Head of caudate nucleus (tissue), 42 donors: ENCODE measurements at places on chromosomes 1 and 21.

DNA sequence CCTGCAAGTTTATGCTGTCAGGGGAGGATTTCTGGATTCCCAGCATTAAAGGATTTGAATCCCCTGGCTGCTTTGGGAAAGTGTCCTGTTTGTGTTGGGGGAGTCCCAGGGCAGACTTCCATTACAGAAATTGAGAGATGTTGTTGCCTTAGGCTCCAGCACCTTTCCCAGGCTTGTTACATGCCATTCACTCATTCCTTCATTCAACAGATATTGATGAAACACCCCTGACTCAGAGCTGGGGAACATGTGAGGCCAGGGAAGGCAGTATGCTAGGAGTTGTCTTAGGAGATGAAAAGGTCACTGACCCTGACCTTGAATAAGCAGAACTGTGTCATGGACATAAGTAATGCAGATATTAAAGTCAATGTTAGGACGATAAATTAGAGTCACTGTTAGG is 161.7 kb downstream of the NTMT2 start:
- no peak for DNase-seq

DNA sequence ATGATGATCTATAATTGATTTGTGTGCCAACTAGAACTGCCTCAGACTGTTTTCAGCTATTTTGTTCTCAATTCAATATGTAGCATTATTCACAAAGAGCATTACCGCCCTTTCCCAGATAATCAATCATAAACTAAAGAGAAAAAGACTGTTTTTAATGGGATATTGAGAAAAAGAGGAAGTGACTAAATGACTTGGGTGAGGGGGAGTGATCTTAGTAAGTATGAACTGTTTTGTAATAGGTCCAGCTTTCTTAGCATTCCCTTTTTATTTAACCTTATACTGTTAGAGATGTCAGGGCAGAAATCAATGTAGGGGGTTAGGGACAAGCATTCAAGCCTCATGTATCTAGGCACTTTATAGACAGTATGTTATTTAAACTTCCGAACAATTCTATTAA is 157.8 kb upstream of the DPYD start:
- DNase-seq: no peak

DNA sequence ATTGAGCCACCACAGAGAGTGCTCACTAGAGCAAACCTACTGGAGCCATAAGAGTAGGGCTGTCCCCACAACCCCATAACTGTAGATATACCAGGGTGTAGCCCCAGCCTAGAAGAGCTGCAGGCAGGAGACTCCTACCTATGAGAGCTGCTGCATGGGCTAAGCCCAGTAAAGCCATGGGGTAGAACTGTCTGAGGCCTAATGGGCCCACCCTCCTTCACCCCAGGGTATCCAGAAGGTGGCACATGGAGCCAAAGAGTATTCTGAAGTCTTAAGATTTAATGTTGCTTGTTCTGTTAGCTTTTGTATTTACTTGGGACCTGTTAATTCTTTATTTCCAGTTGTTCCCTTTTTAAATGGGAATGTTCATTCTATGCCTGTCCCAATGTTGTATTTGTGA is 1193.7 kb upstream of the ADGRL2 start:
- no peak for DNase-seq

DNA sequence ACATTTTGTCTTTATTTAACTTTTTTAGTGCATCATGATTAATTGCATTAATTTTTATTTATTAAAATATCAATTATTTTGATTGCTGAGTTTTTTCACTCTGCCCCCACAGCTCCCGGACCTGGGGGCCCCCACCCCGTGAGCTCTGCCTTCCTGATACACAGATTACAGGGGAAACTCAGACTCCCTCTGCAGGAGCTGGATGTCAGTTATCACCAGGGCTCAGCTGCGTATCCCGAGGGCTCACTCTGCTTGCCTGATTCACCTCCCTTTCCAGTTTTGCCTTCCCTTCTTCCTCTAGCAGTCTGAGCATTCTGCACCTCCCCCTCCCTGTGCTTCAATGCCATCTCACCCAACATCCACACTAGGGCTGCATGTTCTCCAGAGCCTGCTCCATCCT is 98.2 kb downstream of the ATP1A1 start:
- no peak for DNase-seq

DNA sequence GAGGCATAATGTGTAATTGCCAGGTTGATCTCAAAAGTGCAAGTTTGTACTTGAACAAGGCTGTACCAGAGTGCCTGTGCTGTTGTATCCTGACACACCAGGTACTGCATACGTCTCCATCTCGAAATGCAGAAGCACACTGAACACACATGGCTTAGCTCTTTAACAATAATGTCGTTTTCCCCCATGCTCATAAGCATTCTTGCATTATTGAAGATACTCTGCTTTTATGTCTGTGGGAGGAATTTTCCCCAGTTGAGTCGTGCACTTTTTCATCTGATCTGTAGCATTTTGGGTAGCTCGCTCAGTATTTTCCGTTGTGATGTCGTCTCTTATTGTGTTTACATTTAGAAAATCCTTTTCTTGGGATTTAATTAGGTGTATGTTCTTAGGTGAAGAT is 98.7 kb downstream of the PCBP3 start:
- no peak for DNase-seq

DNA sequence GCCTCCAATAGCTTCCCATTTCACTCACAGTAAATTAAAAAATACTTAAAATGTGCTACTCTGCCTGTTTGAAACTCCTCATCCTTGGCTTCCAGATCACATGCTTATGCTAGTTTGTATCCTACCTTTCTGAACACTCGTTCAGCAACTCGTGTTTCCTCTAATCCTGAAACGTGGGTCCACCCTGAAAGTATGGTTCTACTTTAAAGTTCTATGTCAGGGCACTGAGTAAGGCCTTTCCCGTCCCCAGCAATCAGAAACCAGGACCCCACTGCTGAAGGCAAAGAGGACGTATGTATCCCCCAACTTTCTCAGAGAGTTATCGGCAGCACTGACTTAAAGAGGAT is 419 bp upstream of the TSEN15 start:
- no peak for DNase-seq

DNA sequence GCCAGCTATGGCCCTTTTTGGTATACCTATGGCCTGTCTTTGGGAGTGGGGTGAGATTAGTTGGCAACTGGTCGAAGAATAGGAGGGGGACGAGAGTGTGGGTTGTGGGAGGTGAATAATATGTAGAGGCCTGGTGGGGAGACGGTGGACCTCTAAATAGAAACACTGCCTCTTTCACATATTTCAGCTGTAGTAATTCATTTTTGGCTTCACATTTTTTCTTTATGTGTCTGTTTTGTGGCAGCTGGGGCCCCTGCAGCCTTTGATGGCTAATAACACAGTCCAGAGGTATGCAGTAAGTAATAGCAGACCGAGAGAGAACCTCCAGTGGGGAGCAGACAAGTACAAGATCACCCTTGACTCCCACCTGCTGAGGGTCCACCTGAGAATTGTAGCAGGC is 75.9 kb downstream of the HLX start:
- no peak for DNase-seq

DNA sequence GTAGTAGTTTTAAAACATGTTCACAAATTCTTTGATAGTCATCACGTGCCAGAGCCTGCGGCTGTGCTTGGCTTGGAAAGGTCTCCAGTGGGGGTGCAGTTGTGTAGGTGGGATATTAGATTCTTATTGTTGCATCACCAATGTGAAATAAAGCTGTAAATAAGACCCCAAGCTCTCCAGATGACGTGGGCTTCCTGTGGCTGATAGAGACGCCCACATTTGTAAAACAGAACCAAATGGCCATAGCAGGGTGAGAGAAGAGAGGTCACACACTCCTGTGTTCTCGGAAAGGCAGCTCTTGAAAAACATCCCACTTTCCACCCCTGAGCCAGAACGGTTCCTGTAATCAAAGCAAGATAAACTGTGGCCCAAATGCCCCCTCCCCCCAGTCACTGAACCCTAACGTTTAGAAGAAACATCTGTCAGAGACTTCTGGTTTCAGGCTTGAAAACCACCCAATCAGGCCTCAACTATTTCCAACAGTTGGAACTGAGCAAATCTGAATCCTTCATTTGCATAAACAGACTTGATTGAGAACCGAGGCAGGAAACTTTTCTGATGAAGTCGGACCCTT is 6.6 kb upstream of the NTPCR start:
- no peak for DNase-seq

- no peak for DNase-seq
Measured at GRCh38 chr1:12326986-12327385, 97.2 kb downstream of the VPS13D start.

- DNase-seq: no peak
Measured at GRCh38 chr21:24840287-24840686, 767.0 kb downstream of the MRPL39 start.

DNA sequence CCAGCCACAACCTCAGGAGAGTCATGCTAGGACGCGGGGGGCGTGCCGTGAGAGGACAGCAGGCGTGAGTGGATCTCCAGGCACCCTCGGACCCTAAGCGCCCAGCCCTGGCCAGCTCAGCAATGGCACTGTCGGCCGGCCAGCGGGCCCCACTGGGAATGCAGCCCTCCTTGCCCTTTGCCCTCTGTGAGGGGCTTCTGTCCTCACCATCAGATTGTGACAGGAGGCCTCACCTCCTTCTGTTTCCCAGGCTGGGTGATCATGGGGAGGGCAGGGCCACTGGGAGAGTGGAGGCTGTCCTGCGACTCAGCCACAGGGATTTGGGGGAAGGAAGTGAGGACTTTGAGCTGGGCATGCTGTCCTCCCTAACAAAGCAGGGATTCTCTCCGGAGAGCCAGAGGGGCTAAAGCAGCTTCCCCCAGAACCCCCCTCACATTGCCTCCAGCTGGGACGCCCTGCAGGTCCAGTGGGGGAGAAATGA is 6.6 kb upstream of the LRRC3 start:
- DNase-seq: no peak

DNA sequence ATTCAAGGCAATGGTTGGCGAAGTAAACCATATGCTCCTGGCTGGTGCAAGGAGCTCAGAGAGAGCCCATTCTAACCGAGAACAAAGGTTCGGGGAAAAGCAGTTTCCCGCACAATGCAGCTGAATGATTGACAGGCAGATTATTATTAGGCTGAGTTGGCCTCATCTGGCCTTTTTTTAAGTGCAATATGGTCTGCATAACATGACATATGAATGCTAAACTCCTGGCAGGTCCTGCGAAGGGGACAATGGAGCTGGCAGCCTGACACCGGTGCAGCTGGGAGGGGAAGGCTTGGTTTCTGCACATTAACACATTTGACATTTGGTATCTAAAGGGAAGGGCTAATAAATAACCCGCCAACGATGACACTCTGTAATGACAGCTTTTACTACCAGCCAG is 92.0 kb downstream of the MIS18A start:
- no peak for DNase-seq

DNA sequence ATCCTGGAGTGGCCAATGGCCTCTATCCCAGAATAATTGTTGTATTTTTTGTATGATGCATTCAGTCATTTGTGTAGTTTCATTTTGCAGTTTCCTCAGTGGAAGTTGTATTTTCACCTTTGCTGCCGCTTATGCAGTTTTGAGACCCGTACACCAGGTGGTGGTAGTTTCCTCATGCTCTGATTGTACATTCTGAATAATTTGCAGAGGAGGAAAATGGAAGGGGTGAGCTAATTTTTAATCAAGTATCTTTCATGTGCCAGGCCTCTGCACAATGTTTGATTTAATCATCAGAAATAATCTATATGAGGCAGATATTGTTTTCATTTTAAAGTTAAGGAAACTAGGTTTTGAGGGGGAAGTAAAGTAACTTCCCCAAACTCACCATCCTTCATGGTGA is 29.5 kb downstream of the HLX start:
- DNase-seq: no peak

DNA sequence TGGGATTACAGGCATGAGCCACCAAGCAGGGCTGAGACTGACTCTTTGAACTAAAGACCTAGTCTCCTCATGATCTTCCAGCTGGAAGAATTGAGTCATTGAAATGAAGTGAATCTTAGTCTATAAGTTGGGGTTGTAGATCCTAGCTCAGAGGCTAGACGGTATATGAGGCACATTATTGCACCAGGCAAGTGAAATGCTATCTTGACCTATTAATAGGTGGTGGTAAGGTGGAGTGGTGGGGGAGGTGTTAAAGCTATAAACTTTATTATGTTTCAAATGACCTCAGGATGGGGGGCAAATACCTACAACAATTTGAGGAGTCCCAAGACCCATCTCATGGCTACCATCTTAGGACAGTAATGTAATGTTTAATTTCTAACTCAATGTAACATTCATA is 36.8 kb upstream of the SLC16A1 start:
- no peak for DNase-seq

- no peak for DNase-seq
Measured at GRCh38 chr1:22830757-22831340, 120.2 kb downstream of the EPHB2 start.

GRCh38 chr1:172140591-172140990 is 279.9 kb upstream of the C1orf105 start:
- DNase-seq: no peak

DNA sequence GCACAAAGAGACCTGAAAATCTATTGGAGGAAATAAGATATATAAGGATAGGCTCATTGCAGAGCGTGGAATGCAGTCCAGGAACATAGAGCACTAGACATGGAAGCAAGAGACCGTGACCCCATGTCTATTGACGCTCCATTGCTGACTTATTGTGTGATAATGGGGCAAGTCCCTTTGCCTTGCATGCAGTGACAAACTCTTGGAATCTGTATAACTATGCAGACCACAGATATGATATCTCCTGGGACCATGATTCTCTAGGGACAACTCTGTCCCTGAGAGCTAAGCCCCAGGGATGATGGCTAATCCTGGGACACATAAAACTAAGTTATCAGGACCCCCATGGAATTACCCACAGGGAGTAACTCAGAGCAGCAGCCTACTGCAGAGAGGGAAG is 73.1 kb upstream of the PRDX6 start:
- no peak for DNase-seq

GRCh38 chr1:212212906-212213305 is 72.3 kb upstream of the PPP2R5A start:
- no peak for DNase-seq

DNA sequence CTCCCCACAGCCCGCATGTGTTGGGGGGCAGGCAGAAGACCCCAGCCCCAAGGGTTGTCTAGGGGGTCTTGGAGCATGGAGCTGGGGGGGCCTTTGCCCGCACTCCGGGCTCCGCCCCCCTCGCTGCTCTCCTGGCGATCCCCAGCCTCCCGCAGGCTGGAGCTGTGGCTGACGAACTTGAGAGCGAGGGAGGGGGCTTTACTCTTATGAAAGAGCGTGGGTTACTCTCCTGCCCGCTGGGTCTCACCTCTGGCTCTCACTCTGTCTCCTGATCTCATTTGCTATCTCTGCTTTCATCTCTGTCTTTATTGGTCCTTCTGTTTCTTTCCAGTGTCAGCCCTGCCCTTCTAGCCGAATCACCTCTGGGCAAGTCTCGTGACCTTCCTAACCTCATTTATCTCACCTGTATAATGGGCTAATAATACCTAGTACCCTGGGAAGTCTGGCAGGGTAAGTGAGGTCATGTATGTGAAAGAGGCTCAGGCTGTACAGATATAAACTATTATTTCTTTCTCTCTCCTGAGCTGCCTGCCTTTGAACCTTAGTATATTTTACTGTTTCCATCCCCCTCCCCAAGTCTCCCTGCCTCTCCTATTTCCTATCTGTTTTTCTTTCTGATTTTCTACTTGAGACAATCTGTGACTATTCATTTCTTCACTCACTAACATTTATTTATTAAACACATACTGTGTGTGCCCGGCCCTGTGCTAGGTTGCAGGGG is 731 bp downstream of the EFNA4 start:
- DNase-seq: no peak
